NCI-H2081 treated with DMSO at 0.1 percent for 48 hours (cell line): ENCODE measurements at places on chromosomes 1 and 21.

DNA sequence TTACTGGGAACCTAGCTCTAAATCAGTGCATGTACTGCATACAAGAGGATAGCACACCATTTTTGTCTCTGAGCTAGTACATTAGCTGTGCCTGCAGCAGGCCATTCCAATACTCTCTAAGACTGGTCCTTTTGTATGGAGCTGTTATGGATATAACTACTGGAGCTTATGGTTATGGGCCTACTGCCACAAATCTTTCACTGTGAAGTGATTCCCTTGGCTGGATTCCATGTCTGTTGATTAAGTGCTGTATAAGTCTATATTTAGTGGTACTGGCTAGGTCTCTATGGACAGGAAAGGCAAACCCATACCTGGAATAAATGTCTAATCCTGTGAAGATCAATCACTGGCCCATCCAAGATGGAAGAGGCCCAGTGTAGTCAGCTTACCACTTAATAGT lies 12.0 kb downstream of the ZFYVE9 start:
- DNase-seq: no peak

- no peak for DNase-seq
These were observed 18.3 kb downstream of the KIRREL1 start for GRCh38 chr1:158011714-158012113.

DNA sequence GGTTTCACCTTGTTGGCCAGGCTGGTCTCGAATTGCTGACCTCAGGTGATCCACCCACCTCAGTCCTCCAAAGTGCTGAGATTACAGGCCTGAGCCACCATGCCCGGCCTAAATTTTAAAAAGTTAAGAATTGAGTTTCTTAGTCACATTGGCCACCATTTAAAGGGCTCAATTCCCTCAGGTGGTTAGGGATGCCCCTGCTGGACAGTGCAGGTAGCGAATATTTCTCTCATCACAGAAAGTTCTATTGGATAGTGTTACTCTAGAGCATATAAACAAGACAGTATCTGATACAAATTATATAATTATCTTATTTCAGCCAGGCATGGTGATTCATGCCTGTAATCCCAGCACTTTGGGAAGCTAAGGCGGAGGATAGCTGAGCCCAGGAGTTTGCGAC lies 320.2 kb downstream of the ZP4 start:
- no peak for DNase-seq

- DNase-seq: no peak
These were observed 355.0 kb upstream of the ESRRG start for GRCh38 chr1:217078078-217078690.

DNA sequence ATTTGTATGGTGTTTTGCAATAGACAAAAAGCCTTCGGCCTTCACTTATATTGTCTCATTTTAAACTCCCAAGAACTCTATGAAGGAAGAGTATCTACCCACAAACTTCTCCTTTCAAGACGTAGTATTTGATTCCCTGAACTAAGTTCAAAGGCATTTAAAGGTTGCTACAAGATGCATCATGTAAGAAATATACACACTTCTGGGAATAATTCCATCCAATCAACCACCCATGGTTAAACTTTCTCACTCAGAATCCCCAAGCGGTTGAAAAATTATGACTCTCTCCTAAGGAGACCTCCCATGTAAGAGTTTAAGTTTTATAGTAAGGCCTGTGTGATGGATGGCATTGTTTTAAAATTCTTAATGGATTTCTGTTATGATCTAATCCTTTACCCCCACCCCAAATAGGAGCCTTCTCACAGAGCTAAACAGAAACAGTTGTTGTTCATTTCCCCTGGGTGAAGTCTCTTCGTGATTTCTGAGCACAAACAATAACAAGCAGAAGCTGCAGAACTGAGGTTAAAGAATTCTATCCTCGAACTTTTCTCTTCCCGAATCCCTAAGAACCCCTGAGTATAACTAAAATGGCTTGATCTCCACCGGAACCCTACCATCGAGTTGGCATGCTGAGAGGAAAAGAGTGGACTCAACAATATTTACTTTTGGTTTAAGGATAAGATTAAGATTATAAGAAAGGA lies 185.0 kb downstream of the TGFBR3 start:
- no peak for DNase-seq

DNA sequence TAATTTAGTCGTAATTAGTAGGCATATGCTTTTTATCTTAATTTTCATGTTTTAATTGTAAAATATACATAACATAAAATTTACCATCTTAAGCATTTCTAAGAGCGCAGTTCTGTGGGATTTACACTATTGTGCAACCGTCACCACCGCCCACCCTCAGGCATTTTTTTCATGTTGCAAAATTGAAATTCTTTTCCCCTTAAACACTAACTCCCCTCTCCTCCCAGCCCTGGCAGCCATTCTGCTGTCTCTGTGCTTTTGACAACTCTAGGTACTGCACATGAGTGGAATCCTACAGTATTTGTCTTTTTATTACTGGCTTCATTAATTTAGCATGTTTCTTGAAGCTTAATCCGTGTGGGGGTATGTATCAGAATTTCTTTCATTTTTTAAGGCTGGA lies 7.8 kb downstream of the PIK3CD start:
- no peak for DNase-seq

- DNase-seq: no peak
These were observed 27.2 kb upstream of the PDE9A start for GRCh38 chr21:42626171-42626570.

DNA sequence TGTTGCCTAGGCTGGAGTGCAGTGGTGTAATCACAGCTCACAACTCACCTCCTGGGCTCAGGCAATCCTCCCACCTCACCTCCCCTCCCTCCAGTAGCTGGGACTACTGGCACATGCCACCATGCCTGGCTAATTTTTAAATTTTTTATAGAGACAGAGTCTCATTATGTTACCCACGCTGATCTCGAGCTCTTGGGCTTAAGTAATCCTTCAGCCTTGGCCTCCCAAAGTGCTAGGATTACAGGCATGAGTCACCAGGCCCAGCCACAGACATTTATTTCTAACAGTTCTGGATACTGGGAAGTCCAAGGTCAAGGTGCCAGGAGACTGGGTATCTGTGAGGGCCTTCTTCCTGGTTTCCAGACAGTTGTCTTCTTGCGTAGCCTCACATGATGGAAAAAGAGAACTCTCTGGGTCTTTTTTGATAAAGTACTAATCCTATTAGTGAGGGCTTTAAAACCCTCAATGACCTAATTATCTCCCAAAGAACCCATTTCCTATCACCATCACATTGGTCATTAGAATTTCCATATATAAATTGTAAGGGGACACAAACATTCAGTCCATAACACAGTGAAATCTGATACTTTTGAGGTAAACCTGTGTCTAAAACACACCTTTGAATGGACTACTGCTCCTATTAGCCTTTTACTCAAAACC lies 67.9 kb downstream of the PHACTR4 start:
- DNase-seq: no peak

DNA sequence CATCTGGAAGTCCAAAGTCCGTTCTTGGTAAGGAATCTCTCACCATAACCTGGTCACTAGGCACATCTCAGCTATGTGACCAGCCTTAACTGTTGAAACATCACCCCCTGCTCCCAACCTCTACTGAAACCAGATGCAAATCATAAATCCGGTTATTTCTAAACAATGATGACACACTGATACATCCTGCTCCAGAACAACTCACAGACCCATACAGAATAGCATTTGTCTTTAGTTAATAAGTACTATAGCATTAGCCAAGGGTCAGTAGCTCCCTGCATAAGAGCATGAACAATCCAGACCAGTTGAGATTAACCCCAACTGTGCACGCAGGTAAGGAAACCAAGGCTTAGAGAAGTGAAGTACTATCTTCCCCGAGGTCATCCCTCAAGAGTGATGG lies 38.0 kb upstream of the KCTD3 start:
- DNase-seq: no peak

- no peak for DNase-seq
These were observed 61.2 kb downstream of the SYT6 start for GRCh38 chr1:114092186-114093062.

DNA sequence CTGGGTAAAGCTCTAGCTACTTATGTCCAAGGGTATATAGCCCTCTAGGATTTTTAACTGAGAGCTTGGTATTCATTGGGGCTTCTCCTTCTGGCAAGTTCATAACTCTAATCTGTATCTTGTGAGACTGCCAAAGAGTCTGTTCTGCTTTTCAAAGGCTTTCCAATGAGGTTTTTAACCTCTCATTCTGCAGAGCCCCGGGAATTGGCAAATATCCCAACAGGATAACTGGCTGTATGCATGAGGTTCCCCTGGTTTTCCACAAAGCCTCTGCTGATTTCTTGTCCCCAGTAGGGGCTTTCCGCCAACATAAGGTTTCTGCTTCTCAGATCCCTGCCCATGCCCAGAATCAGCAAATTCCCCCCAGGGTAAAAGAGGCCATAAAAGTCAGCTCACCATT lies 40.9 kb downstream of the RPL5 start:
- DNase-seq: no peak

GRCh38 chr1:206110161-206110560 lies 7.0 kb downstream of the AVPR1B start:
- DNase-seq: no peak

DNA sequence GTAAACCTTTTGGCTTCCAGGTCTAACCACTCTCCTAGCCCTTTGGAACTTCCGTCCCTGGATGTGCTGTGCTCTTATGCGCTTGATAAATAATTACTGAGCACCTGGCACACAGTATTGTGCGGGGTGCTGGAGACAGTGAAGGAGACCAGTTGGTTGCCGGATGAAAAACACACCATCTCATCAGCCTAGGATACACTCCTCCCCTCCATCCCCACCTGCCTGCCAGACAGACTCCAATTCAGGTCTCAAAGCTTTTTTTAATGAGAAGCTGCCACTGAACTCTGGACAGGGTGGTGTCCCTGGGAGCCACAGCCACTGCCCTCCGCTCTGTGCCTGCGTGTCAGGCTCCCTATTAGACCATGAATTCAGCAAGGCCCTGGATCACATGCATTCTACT lies 9.2 kb downstream of the GNB1 start:
- DNase-seq: no peak

- no peak for DNase-seq
These were observed 139.5 kb upstream of the KCNK2 start for GRCh38 chr1:214943054-214943453.

DNA sequence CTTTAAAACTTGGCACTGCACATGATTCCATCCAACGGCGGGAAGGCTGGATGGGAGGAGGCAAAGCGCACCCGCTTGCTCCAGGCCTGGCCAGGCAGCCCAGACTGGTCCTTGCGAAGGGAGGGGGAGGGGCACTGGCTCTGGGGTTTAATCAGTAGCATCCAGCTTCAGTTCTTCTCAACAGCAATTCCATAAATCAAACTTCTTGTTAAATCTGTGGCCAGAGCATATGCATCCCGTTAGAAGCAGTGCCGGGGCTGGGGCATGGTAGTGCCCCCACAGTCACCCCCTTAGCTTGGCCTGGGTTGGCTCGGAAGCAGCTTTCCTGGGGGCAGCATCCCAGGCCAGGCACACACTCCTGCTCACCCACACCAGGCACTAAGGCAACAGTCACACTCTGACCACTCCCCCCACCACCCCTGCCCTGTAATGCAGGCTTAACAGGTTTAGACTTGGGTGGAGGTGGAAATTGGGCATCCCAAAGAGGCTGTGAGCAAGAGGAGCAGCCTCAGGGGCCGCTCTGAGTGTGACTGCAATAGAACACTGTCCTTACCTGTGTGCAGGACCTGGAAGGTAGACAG lies 94.1 kb upstream of the CASZ1 start:
- DNase-seq: no peak

GRCh38 chr1:5768014-5768413 lies 224.2 kb downstream of the NPHP4 start:
- no peak for DNase-seq

DNA sequence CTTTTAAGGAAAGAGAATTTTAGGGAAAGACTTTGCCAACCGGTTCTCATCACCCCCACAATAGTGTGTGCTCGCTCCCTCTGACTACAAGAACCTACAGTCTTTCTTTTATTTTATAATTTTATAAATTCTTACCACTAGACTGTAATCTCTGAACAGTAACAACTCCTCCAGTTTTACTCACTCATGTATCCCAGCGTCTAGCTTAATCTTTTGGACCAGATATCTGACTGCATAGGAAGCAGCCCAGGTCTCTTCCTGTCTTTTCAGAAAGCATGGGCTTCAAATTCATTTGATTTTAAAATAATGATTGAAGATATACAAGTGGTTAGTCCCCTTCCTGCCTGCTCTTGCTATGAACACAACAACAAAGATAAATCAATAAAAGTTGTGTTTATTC lies 19.0 kb upstream of the DUSP10 start:
- DNase-seq: no peak
